ENCODE measurements at places on chromosomes 12 and 14.
A peak's percentile ranks its signal among the peaks of the same experiment; 100 is the strongest.

DNA sequence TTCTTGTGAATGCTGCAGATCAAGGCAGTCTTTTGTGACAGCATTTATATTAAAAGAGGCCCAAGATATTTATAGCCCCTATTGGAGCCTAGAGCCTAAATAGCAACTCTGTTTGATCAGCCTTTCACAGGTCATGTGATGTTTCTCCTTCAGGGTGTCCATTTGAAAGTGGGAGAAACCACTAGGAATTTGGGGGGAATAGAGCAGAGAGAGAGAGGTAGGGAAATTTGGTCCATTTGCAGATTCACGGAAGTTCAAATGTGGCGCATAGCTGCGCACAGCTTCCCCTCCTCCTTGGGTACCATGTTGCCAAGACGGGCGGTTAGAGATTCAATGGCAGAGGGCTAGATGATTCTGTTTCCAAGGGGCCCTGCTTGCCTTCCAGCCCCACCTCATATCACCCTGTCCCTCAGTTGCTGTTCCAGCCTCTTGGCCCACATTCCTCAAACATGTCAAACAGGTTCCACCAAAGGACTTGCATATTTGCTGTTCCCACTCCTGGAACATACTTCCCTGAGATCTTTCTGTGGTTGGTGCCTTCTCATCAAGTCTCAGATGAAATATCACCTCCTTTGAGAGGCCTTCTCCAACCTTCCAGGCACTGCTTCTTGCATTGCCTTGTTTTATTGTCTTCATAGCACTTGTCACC is 220.8 kb downstream of the CHST11 start:
- peak; percentile 5 for DNase-seq

- no peak for DNase-seq
These were observed 15.9 kb downstream of the HHIPL1 start for GRCh38 chr14:99660794-99661193.

DNA sequence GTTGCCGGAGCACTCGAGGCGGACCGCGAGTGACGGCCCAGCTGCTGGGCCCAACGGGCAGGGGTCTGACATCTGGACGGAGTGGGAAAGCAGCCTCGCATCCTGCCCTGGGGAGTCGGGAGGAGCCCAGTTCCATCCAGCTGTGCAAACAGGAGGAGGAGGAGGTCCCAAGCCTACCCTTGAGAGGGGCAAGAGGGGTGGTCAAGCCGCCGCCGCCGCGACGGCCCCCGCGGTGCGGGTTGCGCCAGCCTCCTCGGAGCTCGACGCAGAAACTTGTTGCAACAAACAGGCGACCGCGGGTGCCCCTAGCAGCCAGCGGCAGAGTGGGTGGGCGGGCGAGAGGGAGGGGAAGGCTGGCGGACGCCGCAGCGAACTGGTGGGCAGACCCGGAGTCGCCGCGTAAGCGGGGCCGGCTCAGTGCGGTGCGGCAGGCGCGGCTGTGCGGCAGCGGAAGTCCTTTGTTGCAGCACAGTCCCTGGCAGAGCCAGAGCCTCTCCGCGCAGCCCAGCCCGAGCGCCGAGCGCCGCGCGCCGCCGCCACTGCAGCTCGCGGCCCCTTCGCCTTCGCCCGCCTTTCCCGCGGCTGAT is at the start of gene ZBTB1:
Gene ZBTB1, plus strand, starts transcription at position 461 of the 587 bp plus-strand sequence. CDS start 16,735 bp downstream, outside the sequence.
- DNase-seq, result peak; percentile 65

- DNase-seq, result no peak
These were observed 827.6 kb downstream of the NRXN3 start for GRCh38 chr14:78997811-78998210.

DNA sequence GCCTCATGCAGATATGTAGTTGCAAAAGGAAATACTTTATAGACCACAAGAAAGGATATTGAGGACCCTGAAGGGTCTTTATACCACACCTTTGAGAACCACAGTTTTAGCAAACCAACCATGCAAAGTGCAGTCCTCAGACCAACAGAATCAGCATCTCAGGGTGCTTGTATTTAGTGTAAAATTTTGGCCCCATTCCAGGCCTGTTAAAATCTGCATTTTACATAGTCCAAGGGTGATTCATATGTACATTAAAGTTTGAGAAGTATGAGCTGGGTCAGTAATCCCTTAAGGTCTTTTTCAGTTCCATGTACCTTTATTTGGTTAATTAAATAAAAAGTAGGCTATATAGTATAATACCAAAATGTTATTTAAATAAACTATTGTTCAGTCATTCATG is 91.2 kb downstream of the WNK1 start:
- DNase-seq, result no peak

GRCh38 chr12:13097491-13098011 is 5.9 kb downstream of the GSG1 start:
- DNase-seq, result no peak

DNA sequence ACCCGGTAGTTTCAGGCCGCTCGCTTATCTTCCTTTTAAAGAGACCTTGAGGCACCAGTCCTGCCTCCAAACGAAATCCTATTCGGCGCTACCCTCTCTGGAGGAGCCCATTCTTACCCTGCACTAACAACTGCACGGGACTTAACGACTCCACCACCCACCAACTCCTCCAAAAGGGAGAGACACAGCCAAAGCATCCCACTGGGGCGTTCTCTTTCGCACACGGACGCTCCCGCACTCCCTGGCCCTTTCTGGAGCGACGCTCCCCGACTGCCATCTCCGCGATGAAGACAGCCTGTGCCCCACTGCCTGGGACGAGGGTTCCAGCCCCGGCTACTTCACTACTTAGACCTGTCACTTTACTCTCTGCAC is 650 bp downstream of the GALC start:
- no peak for DNase-seq

GRCh38 chr12:77352946-77353345 is 287.6 kb upstream of the E2F7 start:
- no peak for DNase-seq

DNA sequence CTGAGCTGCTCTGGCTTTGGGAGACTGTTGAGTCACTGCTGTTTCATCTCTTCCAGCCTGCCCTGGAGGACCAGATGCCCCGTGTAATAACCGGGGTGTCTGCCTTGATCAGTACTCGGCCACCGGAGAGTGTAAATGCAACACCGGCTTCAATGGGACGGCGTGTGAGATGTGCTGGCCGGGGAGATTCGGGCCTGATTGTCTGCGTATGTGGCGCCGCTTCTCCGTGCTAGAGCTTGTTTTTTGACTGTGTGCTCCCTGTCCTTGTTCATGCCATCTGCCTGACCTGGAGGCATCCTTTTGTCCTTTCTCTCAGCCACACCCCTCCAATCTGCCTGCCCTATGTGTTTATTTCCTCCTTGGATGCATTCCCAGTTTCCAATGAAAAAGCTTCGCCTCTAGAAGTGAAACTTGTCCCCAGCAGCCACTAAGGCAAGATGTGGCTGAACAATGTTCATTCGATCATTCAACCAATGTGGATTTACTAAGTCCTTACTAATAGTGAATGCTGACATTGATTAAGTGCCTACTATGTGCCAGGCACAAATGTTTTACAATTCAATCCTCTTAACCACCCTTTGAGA is 98.6 kb downstream of the NT5DC3 start:
- DNase-seq, result no peak
